ENCODE measurements at places on chromosomes 16 and 17.

- DNase-seq = no peak
These were observed 177.4 kb upstream of the GSE1 start for GRCh38 chr16:85435700-85436099.

GRCh38 chr17:42883802-42884558 lies 16.6 kb upstream of the G6PC1 start:
- no peak for DNase-seq

DNA sequence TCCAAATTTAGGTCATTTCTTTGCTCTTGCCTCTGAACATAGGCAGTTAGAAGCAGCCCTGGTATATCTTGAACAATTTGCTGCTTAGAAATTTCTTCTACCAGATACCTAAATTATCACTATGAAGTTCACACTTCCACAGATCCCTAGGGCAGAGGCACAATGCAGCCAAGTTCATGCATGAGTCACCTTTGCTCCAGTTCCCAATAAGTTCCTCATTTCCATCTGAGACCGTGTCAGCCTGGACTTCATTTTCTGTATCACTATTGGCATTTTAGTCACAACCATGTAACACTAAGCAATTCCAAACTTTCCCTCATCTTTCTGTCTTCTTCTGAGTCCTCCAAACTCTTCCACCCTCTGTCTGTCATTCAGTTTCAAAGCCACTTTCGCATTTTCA lies 45.0 kb downstream of the KCNJ16 start:
- no peak for DNase-seq

DNA sequence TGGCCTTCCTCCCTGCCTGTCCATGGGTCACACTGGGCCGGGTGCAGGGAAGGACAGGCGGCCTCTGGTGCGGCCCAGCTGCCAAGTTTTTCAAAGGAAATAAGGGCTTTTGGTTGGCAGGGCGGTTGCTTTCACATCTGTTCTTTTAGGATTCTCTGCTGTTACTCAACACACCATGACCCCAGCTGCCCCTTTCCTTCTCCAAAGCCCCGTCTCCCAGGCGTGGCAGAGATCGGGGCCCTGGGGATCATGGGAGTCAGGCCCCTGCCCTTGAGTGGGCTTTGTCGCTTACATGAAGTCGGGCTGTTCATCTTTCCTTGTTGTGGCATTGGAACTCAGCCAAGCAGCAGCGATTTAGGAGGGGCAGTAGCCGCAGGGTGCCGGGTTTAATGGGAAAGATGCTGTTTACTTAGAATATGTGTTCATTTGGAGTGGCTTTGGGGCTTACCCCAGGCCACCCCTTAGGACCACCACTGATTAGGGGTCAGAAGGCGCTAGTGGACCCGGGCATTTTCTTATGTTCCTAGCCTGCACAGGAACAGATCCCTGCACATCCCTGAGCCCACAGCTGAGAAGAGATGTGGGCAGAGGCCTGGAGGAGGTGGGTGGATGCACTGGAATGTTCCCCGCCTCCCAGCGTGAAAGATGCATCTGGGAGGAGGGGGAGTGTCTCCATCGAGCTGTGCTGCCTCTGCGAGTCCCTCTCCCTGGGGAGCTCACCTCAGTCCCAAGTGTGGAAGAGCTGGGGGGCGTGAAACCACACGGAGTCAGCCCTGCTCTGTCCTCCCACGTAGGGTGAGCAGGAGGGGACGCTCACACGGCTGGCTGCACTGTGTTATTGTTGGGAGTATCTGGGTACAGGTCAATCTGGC lies 6.8 kb upstream of the ADCY7 start:
- no peak for DNase-seq

DNA sequence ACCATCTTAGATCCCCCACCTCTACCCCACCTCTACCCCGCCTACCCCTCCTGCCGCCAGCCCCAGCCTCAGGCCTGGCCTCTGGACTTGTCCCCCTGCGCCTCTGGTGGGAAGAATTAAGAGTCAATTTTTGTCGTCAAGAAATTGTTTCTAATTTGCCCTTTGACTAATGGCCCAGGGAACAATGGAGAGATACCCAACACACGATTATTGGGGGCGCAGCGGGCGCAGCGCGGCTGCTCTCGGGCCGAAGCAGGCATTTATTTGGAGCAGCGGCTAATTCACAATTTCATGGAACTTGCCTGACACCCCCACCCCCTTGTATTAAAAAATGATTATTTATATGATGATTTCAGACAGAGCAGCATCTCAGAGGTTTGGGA lies 4.4 kb upstream of the BAHCC1 start:
- no peak for DNase-seq

Measured in B cell (primary cell).